Skin of body (tissue), 3 donors: ENCODE measurements at places on chromosomes 4 and X.

- peak; percentile 31 for DNase-seq
Observed at GRCh38 chr4:42436928-42437565, 39.8 kb downstream of the SHISA3 start.

- DNase-seq: peak; percentile 71
Observed at GRCh38 chr4:155604718-155605626, 61.7 kb upstream of the GUCY1A1 start.

- DNase-seq: no peak
Observed at GRCh38 chrX:19747652-19748610, 139.5 kb downstream of the SH3KBP1 start.

DNA sequence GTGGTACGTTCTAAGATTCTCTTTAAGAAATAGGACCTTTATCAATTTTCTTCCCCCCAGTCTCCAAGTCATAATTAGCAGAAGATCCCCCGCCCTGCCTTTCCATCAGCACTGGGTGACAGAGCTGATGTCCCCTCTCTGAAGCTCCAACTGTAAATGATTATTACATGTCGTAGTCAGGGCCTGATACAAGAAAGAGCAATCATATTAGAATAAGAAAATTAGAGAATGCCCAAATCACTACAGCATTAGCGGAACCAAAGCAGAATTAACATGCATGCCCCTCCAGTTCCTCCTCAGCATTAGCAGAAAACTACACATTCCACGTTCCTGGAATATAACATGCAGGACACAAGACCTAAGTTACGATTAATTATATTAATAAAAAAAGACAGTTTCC, 717 bp downstream of the GPM6B start:
- DNase-seq: no peak

GRCh38 chr4:71533121-71533520, 194.3 kb downstream of the SLC4A4 start:
- DNase-seq: no peak

GRCh38 chr4:139511320-139511719, 44.7 kb downstream of the SETD7 start:
- no peak for DNase-seq

GRCh38 chr4:150546286-150546685, 35.7 kb upstream of the MAB21L2 start:
- DNase-seq: no peak

DNA sequence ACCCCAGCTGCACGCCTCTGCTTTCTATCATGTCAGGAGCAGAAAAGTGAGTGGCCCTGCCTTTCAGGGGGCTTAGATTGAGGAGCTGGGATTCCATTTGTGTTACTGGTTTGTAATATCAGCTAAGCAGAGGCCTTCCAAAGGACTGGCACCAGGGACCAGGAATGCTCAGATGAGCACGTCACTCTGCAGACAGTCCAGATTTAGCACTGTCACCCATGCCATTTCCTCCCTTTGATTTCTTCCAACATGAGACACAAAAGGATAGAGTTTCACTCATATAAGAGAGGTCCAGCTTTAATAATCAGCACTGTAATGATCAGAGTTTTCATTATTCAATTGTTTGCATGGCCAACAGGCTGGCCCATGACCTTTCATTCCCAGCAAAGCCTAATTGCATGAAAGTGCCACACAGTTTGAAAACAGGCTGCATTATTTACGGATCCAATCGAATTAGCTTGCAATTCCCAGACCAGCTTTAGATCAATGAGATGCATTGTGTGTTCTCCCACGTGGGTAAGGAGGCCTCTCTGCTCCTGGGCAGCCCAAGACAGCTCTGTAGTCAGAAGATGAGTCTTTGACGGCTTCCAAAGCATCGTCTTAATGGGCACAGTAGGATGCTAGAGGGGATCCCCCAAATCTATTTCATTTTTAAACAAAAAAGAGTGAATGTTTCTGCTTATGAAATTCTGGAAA, 9.8 kb upstream of the SLC2A9 start:
- no peak for DNase-seq

DNA sequence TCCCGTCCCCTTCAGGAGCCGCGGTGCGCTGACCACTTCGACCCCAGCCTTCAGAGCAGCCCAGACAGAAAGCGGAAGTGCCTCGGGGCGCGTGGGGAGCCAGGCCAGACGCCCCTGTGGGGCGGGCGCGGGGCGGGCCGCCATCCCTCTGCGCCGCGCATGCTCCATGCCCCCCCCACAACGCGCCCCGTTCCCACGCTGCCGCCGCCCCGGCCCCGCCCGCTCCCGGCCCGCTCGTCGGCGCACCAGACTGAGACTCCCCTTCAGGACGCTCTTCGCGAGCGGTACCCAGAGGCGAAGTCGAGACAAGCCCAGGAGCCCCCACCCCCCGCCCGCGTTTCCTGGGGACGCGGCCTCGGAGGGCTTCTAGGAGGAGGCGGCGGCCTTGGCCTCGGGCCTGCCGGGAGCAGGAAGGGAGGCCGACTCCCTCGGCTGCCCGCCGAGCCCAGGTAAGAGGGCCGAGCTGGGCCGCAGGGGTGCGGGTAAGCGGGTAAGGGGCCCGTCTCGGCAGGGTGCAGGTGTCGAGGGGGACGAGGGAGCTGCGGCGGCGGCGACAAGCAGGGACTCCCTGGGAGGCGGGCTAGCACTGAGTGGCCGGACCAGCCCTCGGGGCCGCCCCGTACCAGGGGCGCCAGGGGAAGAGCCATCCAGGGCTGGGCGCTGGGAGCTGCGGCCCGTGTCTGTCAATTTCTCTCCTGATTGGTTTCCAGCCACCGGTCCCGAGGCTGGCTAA, at the start of gene ZFP92:
Gene ZFP92, plus strand, starts transcription at position 218 of the 733 bp plus-strand sequence. CDS start 6,851 bp downstream, outside the sequence.
- no peak for DNase-seq

GRCh38 chr4:144739511-144740033, 93.6 kb downstream of the HHIP start:
- DNase-seq: no peak

- no peak for DNase-seq
Observed at GRCh38 chrX:37912304-37912703, 64.9 kb upstream of the DYNLT3 start.

DNA sequence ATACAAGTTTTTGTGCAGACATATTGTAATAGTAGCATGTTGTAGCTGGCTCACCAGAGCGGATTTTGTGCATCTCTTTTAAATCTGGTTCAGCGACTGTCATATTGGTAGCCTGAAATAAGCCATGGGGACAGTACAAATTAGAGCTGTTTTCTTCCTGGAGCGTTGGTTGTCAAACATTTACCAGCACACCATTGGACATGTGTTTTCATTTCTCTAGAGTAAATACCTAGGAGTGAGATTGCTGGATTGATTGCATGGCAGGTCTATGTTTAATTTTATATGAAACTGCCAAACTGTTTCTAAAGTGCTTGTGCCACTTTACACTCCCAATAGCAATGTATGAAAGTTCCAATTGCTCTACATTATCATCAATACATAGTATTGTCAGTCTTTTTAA, 2.6 kb upstream of the ARAF start:
- DNase-seq: no peak

- DNase-seq: no peak
Observed at GRCh38 chr4:31408121-31408520, 688.0 kb downstream of the PCDH7 start.

DNA sequence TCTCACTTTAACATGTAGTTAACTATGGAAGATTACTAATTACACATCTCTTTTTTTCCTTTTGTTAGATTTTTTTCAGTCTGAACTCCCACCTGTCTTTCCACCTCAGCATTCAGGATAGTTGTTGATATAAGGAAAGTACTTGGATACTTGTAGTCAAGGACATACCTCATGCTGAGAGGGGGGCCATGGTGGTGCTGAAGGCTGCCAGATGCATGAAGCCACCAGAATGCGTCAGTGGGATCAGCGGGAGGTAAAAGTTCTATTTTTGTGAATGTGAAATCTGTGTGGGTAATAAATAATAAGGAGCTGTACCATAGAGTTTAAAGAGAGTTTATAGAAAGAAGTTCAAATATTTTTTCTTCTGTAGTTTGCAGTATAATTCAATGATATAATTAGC, 13.1 kb upstream of the NDST4 start:
- DNase-seq: no peak

DNA sequence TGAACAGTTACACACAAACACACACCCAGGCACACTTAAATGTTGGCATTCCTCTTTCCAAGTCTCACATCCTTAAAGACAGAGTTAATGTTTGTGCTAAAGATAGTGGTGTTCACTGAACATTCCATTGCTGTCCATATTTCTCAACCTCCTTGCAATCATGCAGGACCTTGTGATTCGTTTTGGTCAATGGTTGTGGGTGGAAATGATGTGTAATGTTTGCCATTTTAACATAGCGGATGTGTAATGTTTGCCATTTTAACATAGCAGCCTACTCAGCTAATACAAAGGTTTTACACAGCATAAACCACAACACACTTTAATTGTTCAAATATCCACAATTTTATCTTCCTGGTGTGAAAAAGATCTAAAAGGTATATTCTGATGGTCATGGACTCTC, 93.9 kb downstream of the CEP44 start:
- no peak for DNase-seq

- no peak for DNase-seq
Observed at GRCh38 chr4:189773909-189774308, 166.8 kb upstream of the FRG1 start.

- no peak for DNase-seq
Observed at GRCh38 chr4:651884-652642, 22.0 kb downstream of the ATP5ME start.

DNA sequence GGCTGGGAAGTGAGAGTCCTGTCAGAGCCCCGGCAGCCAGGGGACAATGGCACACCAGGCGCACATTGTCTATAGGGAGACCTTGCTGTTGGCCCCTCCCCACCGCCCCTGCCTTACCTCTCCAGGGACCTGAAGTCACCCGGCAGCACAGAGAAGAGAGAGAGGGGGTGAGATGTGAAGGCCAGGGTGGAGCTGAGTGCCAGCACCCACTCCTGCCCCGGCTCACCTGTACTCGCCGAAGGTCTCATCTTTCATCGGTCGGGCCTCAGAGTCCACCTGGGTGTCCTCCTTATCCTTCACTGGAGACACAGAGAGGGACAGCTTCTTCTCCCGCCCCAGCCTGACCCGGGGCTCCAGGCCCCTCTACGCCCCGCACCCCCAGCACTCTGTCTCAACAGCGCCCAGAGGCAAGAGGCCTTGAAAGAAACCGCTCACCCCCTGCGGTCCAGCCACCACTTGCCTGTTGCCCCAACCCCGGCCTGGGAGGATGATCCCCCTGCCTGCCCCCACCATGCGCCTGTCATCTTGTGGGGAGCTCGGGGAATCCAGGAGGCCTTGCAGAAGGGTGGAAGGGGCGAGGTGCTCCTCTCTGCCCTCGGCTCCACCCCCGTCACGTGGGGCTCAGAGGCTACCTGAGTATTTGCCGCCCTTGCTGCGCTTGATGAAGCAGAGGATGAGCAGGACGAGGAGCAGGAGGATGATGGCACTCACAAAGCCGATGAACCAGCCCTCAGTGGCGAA, 22.6 kb downstream of the L1CAM start:
- no peak for DNase-seq

DNA sequence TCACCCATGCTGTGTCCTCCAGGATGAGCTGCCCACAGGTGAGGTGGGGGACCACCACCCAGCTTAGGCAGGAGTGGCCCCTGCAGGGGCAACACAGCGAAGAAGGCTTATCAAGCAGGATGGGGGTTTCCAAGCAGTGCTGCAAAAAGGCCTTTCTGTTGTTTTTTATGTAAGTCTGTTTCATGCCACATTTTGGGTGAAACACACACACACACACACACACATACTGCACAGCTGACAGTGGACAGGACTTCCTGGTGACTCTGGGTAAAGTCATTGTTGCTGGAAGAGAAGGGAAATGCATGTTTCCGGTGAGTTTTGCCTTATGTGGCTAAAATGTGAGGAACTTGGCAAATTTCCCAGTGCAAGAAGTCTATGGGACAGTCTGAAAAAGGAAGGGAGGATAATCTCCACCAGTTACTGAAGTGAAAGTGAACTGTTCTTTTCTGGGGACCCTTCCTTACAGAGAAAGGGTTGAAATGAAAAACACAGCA, 119.2 kb downstream of the IRF2 start:
- peak; percentile 78 for DNase-seq

DNA sequence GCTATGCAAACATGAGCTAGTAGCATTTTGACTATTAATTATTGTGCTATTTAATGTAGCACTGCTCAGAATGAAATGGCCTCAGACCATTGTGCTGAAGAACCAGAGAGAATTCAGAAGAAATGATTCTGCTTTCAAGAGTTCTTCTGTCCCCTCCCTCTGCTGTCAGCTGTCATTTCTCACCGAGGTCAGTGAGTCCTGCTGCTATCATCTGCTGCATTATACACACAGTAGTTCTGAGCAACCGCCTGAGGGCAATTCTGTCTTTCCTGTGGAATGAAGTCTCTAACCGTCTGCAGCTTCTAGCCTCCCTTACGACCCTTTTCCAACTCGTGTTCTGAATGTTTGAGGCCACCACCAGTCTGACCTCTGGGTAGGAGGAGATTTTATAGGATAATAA, 249.4 kb downstream of the HNRNPD start:
- DNase-seq: no peak

GRCh38 chrX:153726286-153727122, 1.8 kb downstream of the ABCD1 start:
- DNase-seq: no peak

DNA sequence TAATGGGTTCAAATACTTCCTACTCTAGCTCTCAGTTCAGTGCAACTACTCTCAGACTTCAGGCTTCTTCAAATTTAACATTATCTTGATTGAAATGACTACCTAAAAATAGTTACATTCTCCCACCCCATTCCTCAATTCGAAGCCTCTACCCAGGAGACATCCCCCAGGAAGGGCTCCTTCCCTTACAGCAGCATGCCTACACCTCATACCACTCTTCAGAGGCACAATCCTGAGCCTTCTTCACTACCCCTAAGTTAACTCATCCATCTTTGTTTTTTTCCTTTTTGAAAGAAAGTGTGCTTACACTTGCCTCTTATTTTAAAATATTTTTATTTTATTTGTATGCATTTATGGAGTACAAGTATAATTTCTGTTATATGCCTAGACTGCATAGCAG, 17.2 kb upstream of the PRSS48 start:
- DNase-seq: no peak

- no peak for DNase-seq
Observed at GRCh38 chrX:55908661-55909212, 191.2 kb downstream of the RRAGB start.

DNA sequence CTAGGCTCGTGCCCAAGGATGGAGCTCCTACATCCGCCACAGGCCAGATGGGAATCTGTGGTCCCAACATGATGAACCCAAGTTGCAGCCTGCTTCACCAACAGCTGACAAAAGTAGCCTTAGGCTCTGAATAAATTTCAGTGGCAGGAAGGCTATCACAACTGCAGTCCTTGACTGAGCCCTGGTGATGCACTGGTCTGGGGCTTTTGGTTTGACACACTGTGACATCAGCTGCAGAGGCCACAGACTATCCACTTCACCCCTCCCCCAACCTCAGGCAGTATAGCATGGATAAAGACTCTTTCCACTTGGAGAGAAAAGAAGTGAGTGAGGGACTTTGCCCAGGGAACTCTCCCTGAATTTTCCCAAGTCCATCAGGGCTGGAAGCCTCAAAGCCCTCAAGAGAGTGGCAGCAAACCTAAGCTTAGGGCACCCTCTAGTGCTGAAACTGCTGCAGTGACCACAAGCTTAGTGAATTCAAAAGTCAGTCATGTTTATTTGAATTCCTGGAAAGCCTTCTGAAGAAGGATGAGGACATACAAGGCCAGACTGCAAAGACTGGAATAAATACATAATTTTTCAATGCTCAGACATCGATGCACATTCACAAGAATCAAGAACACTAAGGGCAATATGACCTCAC, 135.0 kb upstream of the TENT5D start:
- DNase-seq: no peak

- DNase-seq: no peak
Observed at GRCh38 chr4:94909645-94910044, 151.9 kb downstream of the BMPR1B start.

GRCh38 chrX:65999563-66000148, 40.2 kb downstream of the VSIG4 start:
- DNase-seq: no peak

- DNase-seq: peak; percentile 78
Observed at GRCh38 chrX:28586981-28587551, at the start of gene IL1RAPL1. IL1RAPL1 (plus strand) TSS chrX:28587446.
